Kidney glomerular epithelial cell (primary cell): ENCODE measurements at places on chromosomes 7 and 10.

- peak; percentile 28 for DNase-seq
Measured at GRCh38 chr10:13984647-13985155, 346.0 kb downstream of the FRMD4A start.

GRCh38 chr7:123783820-123784219 lies 35.0 kb upstream of the WASL start:
- DNase-seq: no peak

DNA sequence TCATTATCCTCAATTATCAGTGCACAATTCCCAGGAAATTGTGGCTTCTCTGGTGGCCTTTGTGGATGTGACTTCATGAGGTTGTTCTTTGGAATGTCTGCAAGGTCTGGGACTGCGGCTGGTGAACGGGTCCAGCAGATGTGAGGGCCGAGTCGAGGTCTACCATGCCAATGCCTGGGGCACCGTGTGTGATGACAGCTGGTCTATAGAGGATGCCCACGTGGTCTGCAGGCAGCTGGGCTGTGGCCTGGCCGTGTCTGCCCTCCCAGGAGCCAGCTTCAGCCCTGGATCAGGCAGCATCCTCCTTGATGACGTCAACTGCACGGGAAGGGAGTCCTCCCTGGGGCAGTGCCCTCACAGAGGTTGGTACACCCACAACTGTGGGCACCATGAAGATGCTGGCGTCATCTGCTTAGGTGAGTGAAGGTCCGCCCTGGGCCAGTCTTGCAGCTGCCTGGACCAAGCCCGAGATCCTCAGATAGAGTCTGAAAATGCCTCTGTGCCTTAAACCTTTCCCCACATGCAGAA lies 46.9 kb downstream of the CUZD1 start:
- DNase-seq: no peak

GRCh38 chr10:127578259-127578960 lies 29.3 kb downstream of the NPS start:
- peak; percentile 10 for DNase-seq

DNA sequence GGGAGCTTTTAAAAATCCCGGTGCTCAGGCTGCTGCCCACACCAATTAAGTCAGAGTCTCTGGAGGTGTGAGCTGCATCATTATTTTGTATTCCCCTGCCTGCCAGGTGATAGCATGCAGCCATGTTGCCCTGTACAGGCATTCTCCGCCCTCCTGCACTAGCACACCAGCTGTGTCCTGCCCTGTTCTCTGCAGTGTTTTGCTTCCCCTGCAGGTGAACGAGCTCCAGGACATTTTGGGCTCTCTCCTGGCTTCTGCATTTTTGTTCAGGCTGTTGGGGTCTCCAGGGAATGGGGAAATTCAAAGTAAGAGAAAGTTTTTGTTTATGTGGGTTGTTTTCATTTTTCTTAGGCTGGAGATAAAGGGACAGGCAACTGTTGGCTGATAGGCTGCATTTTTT lies 271.0 kb upstream of the COBL start:
- DNase-seq: no peak

DNA sequence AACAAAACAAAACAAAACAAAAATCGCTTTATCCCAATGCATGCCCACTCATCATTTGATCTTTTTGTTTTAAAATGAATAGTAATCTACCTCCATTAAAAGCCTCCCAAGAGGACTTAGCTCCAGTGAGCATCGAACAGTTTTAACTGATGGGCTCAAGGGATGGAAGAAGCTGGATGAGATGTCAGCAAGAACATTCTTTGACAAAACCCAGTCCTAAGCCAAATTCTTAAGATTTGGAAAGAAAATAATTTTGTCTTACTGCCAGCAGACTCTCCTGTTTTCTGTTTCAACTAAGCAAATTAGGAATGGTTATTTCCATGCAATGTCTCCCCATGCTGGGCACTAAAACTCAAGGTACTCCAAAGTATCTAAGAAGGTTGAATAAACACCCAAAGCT lies 127.3 kb downstream of the RNLS start:
- no peak for DNase-seq

GRCh38 chr7:141511316-141511675 lies 39.9 kb upstream of the AGK start:
- DNase-seq: no peak

- no peak for DNase-seq
Measured at GRCh38 chr10:69904533-69904932, 102.8 kb downstream of the COL13A1 start.

GRCh38 chr7:138720286-138720685 lies 19.1 kb upstream of the SVOPL start:
- DNase-seq: no peak

DNA sequence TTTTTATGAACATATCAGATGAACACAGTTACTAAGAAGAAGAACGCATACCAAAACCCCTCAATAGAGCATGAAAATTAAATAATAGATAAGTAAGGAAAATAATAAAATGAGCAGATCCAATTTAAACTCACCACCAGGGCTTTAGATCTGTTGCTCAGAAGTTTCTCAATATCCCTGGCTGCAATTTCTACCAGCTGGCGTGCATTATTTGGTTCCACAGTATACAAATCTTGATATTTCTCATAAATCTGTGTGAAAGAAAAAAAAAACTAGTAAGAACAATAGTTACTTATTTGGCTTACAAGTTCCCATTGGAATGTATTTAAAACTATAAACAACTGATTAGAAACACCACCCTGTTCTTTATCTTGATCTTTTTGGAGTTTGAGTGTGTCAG lies 108.6 kb downstream of the CACNA2D1 start:
- DNase-seq: no peak

GRCh38 chr10:13791483-13791882 lies 204.7 kb downstream of the PRPF18 start:
- DNase-seq: no peak

DNA sequence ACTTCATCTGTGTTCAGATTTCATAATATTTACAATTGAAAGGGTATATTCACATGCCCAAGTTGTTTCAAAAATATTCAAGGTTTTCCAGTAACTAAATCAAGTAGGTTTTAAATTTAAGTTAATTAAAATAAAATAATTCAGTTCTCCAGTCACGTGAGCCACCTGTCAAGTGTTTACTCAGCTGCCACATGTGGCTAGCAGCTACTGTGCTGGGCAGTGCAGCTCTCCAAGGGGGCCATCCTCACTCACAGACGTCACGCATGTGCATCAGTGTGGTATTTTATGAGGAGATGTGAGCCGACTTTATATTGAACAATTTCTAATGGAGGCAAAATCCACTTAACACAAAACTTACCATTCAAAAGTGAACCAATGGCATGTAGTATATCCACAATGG lies 69.7 kb upstream of the CAMK2B start:
- no peak for DNase-seq

DNA sequence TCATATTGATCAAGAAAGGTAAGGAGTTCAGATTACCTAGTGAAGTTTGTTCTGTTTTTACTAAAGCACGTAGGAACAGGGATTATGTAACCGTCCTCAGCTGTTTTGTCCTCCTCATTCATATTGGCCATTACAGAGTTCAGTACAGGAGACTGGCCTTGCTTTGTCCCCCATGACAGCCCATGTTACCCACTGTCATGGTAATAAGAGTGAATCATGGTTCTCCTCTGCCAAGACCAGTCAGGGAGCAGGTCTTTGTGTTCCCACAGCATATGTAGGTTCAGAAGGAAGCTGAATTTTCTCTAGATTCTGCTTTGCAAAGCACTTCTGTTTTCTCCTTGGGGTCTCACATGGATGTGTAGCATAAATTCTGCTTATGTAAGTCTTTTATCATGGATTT lies 106.2 kb upstream of the GPR141 start:
- DNase-seq: no peak

GRCh38 chr10:99730026-99730425 lies 1.9 kb downstream of the COX15 start:
- DNase-seq: peak; percentile 64

DNA sequence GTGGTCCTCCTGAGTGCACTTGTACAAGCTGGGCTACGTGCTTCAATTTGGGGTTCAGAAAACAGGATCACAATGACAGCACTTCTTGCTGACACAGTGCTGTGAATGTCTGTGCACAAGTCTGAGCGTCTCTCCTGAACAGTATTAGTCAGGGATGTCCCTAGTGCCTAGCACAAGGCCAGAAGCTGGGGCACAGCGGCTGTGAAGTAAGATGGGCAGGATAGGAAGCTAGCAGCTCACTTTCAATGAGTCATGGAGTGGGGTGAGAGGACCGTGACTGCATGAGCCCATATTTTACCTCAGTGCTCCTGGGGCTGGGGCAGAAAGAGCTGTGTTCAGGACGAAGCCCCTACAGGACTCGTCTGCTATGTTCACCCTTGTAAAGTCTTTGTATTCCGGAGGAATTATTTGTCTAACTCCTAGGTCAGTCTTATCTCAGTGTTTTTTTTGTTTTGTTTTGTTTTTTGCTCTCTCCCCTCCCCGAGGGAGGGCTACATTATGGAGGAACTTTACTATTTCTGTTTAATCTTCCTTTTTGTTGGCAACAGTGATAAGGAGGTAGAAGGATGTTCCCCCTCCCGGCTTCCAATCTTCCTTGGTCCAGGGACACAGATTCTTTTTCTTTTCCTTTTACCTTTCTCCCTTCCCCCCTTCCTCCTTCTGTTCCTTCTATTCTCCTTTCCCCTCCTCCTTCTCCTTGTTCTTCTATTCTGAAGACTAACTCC lies 2.8 kb upstream of the LRMDA start:
- peak; percentile 51 for DNase-seq

DNA sequence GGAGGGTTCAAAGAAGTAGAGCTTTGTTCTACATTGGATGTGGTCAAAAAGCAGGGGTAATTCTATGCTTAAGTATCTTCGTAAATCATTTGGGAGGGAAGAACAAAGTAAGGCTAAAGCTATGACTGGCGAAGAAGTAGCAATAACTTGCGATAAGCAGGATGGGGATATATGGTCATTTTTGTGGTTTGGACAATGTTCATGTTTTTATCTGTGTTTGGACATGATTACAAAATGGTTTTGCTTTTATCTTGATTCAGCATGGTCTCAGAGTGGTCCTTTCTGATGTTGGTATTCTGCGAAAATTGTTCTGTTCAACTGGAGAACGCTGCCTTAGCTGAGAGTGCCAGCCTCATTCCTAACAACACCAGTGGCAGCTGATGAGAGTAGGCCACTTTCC lies 208.8 kb downstream of the SEMA3A start:
- DNase-seq: no peak

DNA sequence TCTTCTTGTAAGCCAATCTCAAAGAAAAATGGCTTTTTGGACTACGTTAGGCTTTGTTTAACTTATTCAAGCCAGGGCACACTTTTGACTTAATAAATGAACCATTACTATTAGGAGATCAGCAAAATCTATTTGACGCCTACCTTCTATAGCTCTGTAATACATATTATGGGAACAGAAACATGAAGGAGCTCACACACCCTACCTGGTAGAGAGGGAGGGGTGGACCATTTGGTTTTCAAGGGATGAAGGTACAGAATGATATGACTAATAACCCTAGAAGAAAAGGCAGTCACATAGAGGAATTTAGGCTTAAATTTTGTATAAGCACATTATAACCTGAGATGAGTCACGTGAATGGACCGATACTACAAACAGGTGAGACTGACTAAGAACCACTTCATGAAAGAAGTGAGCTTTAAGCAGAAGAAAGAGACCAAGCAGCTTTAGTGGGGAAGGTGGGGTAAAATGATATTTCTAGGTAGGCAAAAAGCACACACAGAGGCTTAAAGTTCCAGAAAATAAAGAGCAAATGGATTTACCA lies 106.8 kb upstream of the CTTNBP2 start:
- no peak for DNase-seq

- no peak for DNase-seq
Measured at GRCh38 chr7:150968734-150969372, 9.3 kb downstream of the KCNH2 start.

DNA sequence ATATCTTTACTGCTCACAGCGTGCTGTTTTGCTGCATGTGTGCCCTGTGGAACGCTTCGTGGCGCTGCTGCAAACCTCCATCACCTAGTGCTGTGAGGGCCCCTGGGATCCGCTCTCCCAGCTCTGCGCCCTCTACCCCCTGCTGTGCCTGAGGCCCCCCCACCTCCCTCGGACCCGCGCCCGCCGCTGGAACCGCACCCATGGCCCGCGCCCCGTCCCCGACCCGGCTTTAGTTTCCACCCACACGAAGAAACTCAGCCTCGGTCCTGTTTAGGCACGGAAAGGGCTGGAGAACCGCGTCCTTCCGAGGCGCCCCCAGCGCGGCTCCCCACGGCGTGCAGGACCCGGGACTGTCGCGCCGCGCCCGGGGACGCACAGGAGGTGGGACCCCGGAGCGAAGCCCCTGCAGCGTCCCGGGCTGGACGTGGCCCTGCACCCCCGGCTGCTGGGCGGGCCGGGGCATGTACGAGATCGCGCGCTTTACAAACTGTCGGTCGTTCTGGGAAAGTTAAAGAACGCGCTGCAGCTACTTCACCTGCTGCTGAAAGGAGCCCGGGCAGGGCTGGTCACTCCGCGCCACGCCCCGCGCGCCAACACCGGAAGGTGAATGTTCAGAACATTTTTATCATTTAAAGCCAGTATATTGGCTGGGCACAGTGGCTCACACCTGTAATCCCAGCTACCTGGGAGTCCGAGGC lies 54.3 kb downstream of the BMS1 start:
- DNase-seq: no peak

DNA sequence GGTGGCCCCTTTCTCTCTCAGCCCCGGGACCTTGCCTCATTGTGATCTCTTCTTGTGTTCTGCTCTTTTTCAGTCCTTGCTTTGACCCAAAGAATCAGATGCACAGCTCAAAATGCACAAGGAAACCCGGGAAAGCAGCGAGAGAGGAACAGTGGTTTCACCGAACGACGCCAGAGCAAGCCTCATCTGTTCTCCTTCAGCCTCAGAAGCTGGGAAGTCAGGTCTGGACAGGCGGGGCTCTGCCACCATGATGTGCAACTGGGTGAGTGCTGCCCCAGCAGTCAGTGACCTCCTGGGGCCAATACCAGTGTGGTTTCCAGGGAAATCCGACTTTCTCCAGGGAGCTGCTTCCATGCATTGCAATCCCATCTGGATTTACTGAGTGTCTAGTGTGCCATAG lies 133.4 kb downstream of the PRKCQ start:
- no peak for DNase-seq

- no peak for DNase-seq
Measured at GRCh38 chr10:113027574-113028455, 77.8 kb downstream of the TCF7L2 start.

GRCh38 chr7:115059321-115059720 lies 137.4 kb downstream of the MDFIC start:
- DNase-seq: peak; percentile 68
